ENCODE measurements at places on chromosomes 7 and 10.

DNA sequence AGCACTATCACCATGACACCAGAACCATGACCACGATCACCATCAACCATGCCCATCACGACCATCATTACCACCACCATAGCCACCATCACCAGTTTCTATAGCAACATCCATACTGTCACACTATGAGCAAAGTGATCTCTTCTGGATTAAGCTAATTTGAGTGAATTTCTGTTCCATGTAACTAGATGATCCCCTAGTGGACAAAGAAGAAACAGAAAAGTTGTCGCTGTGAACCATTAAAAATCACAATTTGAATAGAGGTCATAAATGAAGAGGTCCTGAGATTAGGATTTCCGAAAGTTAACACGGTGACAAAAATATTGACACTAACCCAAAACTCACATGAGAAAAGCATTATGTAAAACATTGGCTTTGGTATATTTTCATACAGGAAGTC, 77.6 kb downstream of the CLRN3 start:
- no peak for DNase-seq

DNA sequence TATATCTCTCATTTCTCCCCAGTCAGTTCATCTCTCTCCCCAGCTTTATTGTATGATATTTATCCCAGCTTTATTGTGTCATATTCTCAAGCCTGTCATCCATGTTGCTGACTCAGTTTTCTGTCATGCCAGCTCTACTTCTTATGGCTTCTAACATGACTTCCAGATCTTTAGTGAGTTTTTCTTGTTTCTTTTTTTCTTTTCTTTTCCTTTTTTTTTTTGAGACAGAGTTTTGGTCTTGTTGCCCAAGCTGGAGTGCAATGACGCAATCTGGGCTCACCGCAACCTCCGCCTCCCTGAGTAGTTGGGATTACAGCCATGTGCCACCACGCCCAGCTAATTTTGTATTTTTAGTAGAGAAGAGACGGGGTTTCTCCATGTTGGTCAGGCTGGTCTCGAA, 28.7 kb upstream of the CALU start:
- no peak for DNase-seq

DNA sequence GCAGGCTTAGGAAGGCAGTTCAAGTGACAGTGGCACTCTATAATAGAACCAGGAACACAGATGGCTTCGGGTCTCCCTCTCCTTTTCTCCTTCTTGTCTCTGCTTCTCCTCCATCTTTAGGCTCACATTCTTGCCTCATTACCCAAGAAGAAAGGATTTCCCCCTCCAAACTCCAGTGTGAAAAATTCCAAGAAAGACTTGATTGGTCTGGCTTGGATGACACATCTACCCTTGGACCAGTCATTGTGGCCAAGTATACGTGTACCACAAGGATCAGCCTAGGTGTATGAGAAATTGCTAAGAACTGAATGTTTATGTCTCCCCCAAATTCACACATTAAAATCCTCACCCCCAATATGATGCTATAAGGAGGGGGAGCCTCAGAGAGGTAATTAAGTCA, 53.9 kb downstream of the PRTFDC1 start:
- no peak for DNase-seq

DNA sequence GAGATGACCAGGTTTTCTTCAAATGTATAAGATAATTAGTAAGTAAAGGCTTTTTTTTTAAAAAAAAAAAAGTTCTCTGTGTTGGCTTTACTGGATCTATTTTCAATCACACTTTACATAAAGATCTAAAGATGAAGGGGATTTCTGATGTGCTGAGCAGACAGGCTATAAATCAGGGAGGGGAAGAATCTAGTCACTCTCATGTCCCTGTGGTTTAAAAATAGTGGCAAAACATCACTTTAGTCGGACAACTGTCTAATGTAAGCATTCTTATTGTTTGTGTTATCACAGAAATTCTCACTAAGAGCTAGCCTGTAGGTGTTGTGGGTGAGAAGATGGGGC, 132.7 kb downstream of the ICA1 start:
- no peak for DNase-seq

DNA sequence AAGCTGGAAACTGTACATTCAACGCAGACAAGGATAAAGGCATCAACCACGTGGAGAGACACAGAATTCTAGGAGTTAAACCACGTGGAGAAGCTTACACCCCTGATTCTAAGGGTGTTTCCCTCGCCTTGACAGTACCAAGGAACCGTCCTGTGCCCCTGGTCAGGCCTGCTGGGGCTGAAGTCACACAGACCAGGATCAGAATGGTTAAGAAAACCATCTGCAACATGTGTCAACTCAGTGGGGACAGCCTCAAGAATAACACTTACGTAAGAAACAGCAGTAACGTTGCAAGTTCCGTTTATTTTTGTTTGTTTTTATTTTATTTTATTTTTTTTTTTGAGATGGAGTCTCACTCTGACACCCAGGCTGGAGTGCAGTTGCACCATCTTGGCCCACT, 55.6 kb downstream of the CHST15 start:
- DNase-seq = no peak

DNA sequence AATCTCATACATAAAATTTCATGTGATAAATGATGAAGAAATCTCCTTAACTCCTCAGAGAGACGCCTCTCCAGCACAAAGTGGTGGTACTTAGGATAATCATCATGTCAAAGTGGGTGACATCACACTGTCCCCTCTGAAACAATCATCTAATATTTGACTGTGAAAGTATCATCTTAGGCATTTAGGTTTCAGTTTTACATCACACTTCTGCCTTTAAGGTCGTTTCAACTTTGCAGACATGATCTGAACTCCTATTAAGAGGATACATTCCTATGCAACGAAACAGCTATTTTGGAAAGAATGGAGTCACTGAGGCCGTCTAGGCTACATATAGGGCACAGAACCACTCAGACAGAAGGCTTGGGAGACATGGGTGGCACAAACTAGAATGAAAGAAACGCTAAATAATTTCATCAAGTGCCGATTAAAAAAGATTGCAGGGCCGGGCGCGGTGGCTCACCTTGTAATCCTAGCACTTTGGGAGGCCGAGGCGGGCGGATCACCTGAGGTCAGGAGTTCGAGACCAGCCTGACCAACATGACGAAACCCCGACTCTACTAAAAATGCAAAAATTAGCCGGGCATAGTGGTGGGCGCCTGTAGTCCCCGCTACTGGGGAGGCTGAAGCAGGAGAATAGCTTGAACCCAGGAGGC, 2.0 kb downstream of the VOPP1 start:
- DNase-seq = no peak

GRCh38 chr7:112596260-112596659, 115.5 kb downstream of the LSMEM1 start:
- no peak for DNase-seq

- DNase-seq = no peak
These were observed 59.7 kb upstream of the CCDC71L start for GRCh38 chr7:106720641-106721040.

All from lower lobe of right lung (tissue), 2 donors.